ENCODE measurements at places on chromosomes 4 and X. TPM values are rescaled to one million over a fixed set of nuclear protein-coding genes. Genes with fewer than 3 reads are reported as not detected.

CWH43 gene
- total RNA-seq: not detected

MAGEB10 gene
- not detected for total RNA-seq

HSFX1 gene
- total RNA-seq: 0.61 TPM

- no peak for DNase-seq
These were observed 5.6 kb downstream of the SORCS2 start for GRCh38 chr4:7197910-7198309.

DNA sequence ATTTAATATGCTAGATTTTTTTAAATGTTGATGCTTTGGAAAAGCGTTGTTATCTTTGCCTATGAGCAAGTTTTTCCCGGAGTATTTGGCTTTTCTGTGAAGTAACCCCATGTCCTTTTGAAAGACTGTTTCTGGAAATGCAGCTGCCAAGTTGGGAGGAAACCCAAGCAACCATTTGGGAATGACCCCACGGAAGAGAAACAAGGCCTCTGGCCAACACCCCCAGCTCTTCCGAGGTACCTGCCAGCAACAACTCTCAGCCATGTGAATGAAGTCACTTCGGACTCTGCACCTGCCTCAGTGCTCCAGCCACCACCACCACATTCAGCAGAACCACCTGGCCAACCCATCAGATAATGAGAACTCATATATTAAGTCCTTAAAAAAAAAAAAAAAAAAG lies 36.2 kb upstream of the DHRSX start:
- no peak for DNase-seq

- no peak for DNase-seq
These were observed 84.3 kb upstream of the TAPT1 start for GRCh38 chr4:16310606-16311005.

DNA sequence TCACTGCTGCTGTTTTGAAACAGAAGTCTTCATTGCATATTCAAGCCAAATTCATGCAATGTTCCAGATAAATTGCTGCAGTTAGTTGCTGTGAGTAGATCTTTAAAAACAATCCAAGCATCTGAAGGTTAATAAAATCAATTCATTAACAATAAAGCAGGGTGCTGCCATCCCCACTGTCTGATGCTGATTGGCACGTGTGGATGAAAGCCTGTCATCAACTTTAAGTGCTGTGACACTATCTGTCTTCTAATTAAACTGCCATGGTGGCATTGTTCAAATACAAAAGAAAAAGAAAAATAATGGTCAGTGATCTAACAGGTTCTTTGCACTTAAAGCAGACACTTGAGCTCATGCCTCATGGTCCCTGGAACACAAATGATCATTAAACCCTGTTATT lies 63.0 kb upstream of the MND1 start:
- no peak for DNase-seq

GRCh38 chr4:70754470-70754869 lies 32.7 kb downstream of the RUFY3 start:
- DNase-seq: no peak

DNA sequence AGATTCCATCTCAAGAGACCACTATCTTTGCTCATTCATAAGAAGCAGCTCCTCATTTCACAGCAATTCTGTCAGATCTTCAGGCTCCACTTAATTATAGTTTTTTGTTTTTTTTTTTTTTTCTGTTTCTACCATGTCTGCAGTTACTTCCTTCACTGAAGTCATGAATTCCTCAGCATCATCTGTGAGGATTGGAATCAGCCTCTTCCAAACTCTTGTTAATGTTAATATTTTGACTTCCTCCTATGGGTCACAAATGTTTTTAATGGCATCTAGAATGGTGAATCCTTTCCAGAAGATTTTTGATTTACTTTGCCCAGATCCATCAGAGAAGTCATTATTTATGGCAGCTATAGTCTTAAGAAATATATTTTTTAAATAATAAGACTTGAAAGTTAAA lies 53.1 kb downstream of the BMP2K start:
- DNase-seq: no peak

DNA sequence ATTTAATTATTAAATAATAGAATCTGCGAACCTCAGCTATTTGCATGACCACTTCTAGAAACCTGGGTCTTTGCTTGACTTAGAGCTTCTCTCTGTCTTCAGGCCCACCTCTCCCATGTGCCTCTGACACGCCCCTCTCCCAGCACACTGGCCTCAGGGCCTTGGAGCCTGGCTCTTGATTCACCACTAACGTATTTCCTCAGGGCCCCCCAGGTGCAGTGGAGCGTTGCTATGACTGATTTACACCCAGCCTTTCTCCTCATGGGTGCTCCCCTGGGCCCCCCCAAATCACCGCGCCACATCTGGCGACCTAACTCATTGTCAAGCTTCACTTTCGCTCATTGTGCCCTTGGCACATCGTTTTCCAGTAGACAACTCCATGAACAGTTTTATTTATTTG lies 37.9 kb upstream of the TENM3 start:
- no peak for DNase-seq

Data from activated CD8-positive, alpha-beta T cell treated with anti-CD3 and anti-CD28 coated beads for 36 hours (primary cell).